ENCODE measurements at places on chromosomes 5 and 9.

- peak; percentile 69 for DNase-seq
Measured at GRCh38 chr5:110477911-110478310, 248.6 kb downstream of the TMEM232 start.

DNA sequence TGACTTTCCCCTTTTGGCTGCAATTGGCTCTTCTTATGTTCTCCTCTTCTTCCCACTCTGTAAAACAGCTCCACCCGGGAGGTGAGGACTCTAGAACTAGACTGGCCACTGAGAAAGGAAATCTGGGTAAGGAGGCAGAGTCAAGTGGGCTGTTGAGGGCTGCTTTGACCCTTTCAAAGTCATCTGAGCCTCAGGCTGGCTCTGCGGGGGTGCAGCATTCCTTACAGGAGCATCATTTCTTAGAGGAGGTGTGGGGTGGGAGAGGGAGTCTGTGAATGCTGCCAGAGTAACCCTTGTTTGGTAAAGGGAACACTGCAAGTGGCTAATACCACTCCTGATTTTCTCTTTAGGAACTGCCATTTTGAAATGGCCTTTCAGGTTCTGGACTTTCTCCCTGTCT lies 377.7 kb upstream of the SMARCA2 start:
- no peak for DNase-seq

GRCh38 chr9:88712484-88712883 lies 177.5 kb downstream of the NXNL2 start:
- DNase-seq = no peak

DNA sequence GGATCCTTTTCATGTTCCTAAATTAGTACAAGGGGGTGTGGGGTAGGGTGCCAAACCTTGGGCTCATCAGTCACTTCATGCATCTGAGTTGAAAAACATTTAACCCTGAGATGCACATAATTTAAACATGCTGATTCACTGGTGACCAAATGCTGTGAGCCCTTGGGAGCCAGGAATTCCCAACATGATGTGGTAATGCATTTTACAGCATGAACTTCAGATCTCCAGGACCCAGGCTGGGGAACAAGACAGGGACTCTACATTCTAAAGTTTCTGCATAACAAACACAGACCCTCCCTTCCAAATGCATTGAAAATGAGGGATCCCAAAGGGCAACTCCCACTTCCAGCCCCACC lies 322.2 kb downstream of the NDUFS4 start:
- DNase-seq = no peak

GRCh38 chr9:134641990-134642384 lies 384 bp downstream of the COL5A1 start:
- DNase-seq = no peak

DNA sequence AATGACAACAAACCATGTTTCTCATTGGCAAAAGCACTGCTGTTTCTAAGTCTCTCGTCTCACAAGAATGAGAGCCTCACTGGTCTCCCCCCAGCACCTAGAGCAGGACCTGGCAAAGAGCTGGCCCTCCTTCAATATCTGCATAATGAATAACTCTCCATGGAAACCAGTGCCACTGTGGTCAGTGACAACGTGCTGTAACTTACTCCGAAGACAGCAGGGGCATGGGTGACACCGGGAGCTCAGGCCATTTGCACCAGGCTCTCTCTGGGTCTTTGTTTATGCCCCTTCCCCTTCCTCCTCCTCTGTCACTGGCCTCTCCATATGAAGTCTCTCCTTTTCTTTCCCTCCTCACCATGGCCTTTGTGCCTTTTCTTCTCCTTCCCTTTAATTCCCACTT lies 33.3 kb downstream of the TAS2R1 start:
- no peak for DNase-seq

DNA sequence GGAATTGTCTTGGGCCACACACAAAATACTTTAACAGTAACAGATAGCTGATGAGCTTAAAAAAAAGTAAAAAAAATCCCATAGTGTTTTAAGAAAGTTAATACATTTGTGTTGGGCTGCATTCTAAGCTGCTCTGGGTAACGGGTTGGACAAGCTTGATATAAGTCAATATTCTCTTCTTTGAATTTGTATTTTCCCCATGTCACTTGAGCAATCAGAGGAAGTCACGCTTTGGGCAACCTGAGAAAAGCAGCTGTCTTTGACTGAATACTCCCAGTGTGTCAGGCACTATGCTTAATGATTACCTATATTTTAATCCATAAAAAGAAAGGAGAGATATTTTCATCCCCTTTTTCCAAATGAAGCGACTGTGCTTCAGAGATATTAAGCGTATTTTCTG lies 84.9 kb downstream of the ATP10B start:
- DNase-seq = no peak

- no peak for DNase-seq
Measured at GRCh38 chr5:141692533-141692888, 10.5 kb upstream of the ARAP3 start.

GRCh38 chr9:89629081-89629976 lies 24.5 kb downstream of the GADD45G start:
- DNase-seq = no peak

DNA sequence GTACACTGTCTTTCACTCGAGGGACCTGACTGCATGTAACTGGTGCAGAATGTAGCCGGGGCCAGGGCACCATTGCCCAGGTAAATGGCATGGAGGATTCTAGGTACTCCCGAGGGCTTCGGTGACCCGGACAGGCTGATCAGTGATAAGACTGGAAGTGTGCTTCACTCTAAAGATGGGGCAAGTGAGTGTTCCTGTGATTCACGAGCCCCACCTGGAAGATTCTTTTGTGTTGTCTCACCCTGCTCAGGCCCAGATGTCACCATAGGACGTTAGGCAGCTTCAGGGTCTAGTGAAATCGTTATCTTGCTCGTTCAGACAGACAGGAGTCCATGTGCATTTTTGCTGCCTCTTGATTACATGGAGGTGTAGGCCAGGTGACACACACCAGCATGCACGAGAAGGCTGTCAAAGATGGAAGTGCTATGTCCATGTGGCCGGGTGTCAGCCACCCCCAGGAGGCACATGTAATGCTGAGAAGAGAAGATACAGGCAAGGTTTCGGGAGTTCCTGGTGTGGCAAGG lies 73.9 kb downstream of the WNK2 start:
- no peak for DNase-seq

- no peak for DNase-seq
Measured at GRCh38 chr5:90135779-90136378, 273.7 kb downstream of the CETN3 start.

DNA sequence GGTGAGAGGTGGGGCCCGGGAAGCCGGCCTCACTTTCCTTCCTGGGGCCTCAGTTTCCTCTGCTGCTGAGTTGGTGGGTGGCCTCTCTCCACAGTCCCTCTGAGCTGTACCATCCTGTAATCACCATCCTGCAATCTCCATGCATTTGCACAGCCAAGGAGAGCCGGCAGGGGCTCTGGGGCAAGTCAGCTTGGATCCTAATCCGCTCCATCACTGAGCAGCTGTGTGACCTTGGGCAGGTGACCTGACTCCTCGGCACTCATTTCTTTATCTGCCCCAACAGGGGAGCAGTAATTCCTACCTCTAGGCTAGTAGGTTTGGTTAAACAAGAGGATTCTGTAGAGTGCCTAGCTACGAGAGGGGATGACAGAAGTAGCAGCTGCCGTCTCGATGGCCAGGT lies 88.2 kb upstream of the ZNF618 start:
- DNase-seq = no peak

GRCh38 chr9:125949703-125950460 lies 202.7 kb downstream of the PBX3 start:
- DNase-seq = no peak

- DNase-seq = no peak
Measured at GRCh38 chr5:95881833-95882232, 59.3 kb upstream of the GLRX start.

- DNase-seq = no peak
Measured at GRCh38 chr5:54753753-54754152, 231.6 kb downstream of the ESM1 start.

- DNase-seq = peak; percentile 21
Measured at GRCh38 chr9:89179540-89179894, 899 bp upstream of the SHC3 start.

- DNase-seq = no peak
Measured at GRCh38 chr5:68243251-68243650, 27.7 kb downstream of the PIK3R1 start.

DNA sequence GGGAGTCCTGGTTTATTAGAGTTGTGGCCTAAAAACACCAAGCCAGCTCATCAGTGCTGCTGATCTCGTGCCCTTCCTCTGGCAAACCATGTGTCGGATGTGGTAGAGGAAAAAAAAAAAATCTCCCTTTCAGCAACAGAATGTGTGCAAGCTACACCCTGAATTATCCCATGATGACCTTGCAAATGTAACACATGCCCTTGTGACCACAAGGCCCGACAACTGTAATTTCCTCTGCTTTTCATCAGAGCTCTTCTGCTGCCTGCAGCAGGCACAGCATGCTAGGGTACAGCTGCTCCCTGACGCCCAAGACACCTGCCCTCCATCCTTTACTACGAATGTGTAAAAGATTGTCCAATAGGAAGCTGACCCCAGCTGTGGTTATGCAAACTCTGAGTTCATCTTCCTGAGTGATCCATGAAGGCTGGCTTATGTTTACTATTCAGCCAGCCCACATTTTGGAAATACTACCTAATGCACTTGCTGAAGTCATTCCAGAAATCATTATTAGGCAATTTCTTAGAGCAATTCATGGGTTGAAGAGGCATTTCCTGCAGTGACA lies 14.6 kb upstream of the BNC2 start:
- DNase-seq = peak; percentile 42

DNA sequence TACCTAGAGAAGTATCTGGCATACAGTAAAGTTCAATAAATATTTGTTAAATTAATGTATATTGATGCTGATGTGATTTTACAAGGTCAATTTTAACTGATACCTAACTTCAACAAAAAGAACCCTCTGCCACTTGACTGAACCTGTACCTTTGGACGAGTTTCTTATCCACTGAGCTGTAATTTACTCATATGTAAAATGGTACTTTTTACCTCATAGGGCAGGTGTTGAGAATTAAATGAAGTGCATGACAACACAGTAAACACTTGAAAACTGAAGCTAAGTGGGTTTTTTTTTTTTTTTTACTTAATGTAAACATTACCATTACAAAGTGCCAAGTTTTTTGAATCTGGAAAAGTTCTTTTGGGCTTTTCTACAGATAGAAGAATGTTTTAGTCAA lies 15.4 kb downstream of the NIPSNAP3B start:
- DNase-seq = no peak

DNA sequence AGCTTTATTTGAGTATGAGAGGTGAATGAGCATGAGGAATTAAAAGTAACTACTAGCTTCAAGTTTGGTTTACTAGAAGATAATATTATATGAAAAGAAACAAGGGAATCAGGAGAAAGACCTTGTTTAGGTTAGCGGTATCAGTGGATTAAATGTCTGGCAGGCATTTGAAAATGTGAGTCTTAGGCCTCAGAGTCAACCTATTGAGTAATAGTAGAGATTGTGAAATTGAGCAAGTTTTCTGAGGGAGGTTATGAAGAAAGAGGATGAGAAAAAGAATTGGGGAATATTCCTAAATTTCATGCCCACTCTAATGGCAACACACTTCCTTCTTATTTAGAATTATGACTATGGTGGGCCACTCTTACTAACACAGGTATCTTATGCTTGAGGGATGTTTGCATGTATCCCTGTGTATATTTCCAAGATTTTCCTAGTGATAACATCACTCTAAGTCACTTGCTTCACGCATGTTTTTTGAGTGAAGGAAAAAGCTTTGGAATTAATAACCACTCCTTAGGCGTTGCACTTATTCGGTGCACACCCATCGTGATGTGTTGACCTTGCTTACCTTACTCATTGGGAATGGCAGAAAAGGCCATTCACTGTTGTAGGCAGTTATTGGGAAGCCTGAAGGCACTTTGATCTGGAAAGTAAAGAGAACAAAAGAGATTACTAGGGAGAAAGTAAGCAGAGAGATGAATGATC lies 8.2 kb upstream of the ELL2 start:
- DNase-seq = peak; percentile 67

GRCh38 chr5:127153521-127153920 lies 80.2 kb upstream of the C5orf63 start:
- DNase-seq = no peak

DNA sequence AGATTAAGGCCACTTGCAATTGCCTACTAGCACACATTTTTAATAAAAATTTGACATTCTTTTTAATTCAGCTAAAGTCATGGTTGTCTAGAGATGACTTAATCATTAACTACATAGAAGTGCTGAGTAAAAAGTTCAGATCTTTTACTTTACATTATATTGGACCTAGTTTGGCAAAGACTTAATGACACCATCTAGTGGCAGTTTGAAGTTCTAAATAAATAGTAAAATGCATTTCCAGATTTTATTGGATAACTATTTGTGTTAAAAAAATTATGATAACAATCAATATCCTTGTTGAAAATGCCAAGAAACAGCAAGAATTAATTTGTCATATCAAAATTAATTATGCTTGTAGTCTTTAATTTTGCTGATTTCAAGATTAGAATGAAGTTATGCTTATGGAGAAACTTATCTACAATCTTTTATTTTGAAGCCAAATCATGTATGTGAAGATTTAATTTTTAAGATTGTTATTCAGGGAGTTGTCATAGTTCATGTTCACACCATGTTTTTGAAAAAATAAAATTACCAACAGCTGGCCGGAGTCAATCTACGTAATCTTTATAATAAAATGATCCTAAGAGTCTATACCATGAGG lies 69.6 kb upstream of the PJA2 start:
- DNase-seq = no peak

GRCh38 chr9:90044263-90044662 lies 439.5 kb downstream of the GADD45G start:
- DNase-seq = no peak

DNA sequence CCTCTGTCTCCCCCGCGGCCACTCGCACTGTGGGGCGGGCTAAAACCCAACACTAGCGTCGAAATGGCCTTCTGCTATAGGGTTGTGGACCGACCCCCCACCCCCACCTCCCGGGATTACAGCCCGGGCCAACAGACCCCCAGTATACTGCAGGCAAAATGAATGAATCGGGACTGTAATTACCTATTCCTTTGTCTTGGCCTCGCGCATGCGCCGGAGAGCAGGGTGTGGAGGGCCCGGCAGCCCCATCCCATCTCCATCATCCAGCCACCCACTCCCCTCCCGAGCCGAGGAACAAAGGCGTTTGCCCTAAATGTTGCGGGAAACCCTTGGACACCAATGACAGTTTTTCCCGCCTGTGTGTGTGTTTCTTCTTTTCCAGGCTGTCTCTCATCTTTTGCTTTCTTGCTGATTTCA lies 1.6 kb downstream of the BASP1 start:
- DNase-seq = no peak

- no peak for DNase-seq
Measured at GRCh38 chr5:150172556-150172955, 6.0 kb downstream of the CDX1 start.

- DNase-seq = no peak
Measured at GRCh38 chr9:23823986-23824829, 1.8 kb downstream of the ELAVL2 start.

DNA sequence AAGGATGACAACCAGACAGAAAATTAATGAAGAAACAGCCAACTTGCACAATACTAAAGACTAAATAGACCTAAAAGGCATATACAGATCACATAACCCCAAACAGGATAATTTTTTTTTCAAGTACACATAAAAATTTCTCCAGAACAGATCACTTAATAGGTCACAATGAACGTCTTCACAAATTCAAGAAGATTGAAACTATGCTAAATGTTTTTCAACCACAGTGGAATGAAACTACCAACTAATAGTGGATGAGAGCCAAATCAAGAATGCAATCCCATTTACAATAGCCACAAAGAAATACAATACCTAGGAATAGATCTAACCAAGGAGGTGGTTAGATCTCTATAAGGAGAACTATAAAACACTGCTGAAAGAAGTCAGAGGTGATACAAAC lies 145.8 kb downstream of the TMEM232 start:
- DNase-seq = no peak

- DNase-seq = no peak
Measured at GRCh38 chr9:31253800-31254762, 1130.4 kb upstream of the ACO1 start.

Data from NCI-H226 (cell line).